ENCODE measurements at places on chromosomes 2 and 18. TPM values are rescaled to one million over a fixed set of nuclear protein-coding genes. Genes with fewer than 3 reads are reported as not detected.

The IFT172 gene
- total RNA-seq: 19.3 TPM

DNA sequence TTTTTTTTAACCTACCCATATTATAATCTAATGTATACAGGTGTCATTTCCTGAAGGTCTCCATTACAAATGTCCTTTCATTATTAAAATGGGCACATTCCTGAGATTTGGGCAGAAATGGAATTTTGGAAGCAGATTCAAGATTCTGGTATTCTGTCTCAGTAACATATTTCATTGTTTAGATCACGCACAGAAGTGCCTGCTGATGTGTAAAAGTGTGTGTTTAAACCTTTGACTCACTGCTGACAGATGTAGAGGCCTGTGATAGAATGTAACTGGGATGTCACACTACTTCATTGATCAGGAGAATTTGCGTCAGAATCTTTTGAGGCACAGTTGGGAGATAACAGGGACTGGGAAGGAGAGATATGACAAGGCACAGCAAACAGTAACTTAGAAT lies 276.8 kb upstream of the EPAS1 start:
- no peaks in the 10 kb centered on the region for H3K27me3 ChIP-seq
- peaks cover 15% of the 10 kb centered on the region for H3K4me1 ChIP-seq
- H3K27ac ChIP-seq: no peak overlapping the region
- H3K4me3 ChIP-seq: no peak overlapping the region
- DNase-seq: no peak
- peaks cover 4% of the 10 kb centered on the region for H3K36me3 ChIP-seq

DNA sequence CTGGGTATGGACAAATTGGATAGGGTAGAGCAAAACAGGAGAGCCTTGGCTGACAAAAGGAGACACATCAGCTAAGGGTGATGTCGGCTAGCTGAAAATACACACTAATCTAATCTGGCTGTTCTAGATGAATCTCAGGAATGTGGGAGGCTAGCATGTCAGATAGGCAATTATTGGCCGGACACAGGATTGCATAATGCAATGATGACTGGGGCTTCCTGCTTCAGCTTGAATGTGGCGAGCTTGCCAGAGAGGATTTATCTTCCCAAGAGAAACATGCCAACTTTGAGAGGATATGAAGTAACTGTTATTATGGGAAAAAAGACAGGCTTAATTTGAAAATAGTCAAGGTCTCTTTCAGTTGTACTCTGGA lies 102.4 kb downstream of the TRIB2 start:
- no peak overlapping the region for H3K4me3 ChIP-seq
- peak overlapping the region; percentile 93 for H3K27ac ChIP-seq
- no peak for DNase-seq
- no peaks in the 10 kb centered on the region for H3K27me3 ChIP-seq
- peaks cover 2% of the 10 kb centered on the region for H3K36me3 ChIP-seq

DNA sequence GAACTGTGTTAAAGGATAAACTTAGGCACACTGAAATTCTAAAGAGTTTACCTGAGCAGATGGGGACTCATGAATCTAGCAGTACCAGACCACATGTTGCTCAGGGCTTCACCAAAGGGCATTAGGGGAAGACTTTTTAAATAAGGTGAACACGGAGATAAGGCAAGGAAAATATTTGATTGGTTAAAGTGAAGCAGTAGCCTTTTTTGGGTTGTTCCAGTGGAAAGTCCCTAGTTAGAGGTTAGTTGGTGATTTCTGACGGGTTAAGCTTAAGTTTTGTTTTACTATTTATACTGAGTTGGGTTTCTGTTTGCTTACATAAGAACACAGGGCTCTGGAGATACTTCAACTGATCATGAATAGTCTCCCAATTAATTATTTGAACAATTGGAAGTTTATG lies 722.5 kb downstream of the SOCS6 start:
- no peak overlapping the region for H3K4me3 ChIP-seq
- no peak overlapping the region for H3K27ac ChIP-seq
- no peaks in the 10 kb centered on the region for H3K27me3 ChIP-seq
- no peaks in the 10 kb centered on the region for H3K4me1 ChIP-seq
